Stimulated activated CD8-positive, alpha-beta memory T cell treated with anti-CD3 and anti-CD28 coated beads, Interleukin-4, amount 100 ng/mL, for 24 hours (primary cell): ENCODE measurements at places on chromosomes 1 and 21.

GRCh38 chr1:55235722-55236121 lies 20.6 kb upstream of the USP24 start:
- no peak for DNase-seq

DNA sequence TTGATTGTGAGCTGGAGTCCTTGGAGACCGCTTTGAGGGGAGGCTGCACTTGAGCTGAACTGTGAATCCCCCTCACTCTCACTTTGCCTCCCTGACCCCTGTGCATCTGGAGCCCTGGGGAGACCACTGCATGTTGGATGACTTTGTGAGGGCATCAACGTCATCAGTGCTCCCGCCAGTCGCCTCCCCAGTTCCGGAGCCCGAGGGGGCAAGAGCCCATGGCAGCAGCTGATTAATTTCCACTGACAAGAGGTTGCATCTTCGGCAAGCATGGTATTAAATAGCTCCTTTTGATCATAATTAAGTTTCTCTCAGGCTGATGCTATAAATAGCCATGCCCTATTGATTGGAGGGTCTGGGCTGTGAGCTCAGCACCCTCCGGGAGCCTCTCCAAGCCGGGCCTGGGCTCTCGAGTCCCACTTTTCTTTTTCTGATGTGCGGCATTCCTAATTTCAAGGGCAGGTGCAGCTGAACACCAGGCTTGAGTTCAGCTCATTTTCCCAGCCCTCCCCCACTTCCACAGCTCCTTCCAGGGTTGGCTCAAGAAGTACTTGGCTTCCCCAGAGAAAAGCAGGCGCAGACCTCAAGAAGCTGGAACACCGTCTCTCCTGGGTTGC lies 33.2 kb downstream of the KCND3 start:
- DNase-seq: no peak

DNA sequence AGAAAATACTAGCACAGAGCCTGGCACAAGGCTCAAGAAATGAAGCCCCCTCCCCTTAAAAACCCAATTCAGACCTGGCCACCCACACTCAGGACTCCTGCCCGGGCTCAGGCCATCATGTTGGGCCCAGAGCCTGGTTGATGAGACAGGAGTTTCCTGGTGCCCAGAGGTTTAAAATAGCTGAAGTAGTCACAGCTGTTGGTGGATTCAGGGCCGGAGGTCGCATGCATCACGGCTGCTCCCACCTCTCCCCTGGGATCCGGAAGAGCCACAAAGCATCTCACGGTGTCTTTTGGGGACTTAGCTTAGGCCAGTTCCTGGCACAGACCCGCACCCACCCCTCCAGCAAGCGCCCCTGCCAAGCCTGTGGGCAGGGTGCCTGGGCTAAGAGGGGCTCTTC lies 2.6 kb upstream of the PADI2 start:
- no peak for DNase-seq

DNA sequence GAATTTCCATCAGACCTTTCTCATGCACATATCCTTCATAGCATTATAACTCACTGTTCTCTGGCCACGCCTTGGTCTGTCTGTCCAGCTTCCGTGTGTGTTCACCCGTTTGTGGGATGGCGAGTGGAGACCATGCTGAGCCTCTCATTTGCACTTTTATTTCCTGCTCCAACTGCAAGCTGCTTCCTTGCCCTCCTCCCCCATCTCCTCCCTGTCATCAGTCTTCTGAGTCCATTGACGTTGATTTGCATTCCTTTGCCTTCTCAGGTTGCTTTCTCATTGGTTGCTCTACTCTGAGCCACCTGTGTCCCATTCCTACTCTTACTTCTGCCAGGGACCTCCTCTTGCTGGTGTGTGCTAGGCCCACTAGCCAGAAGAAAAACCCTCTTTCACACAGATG lies 146.4 kb downstream of the NOS1AP start:
- DNase-seq: no peak

- DNase-seq: no peak
Observed at GRCh38 chr1:175192111-175192629, 406 bp downstream of the KIAA0040 start.

DNA sequence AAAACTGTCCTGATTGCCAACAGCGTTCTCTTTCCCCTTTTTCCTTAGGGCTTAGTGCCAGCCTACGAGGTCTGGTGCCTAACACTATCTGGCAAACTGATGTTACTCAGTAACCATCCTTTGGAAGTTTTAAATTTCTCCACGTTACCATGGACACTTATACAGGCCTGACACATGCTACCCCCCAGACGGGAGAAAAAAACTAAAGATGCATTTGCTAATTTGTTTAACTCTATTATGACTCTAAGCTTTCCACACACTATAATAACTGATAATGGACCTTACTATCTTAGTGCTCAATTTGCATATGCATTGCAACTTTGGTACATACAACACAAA lies 36.8 kb downstream of the CLCA1 start:
- no peak for DNase-seq

- DNase-seq: no peak
Observed at GRCh38 chr1:39139723-39140360, 64.7 kb upstream of the MACF1 start.

DNA sequence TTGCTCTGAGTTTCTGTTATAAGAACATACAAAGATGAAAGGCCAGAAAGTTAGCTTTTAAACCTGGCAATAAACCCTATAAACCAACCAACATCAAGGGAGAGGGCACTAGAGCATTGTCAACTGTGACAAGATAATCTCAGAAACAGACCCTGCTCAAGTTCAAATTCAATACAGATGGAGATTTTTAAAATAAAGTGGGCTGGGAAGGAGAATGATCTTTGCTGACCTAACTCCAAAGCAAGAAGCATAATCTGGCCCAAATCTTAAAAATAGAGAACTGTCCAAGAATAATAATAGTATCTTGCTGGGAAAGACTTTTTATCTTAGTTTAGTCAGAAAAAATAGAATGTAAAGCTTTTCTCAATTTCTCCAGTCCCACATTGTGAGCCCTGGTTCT lies 485.5 kb downstream of the DISC1 start:
- DNase-seq: no peak
